Activated CD4-positive, alpha-beta T cell treated with anti-CD3 and anti-CD28 coated beads, Interleukin-2, amount 50 U/mL, for 48 hours (primary cell): ENCODE measurements at places on chromosomes 3 and 15.

GRCh38 chr15:39285071-39285470 is 295.8 kb upstream of the THBS1 start:
- DNase-seq: no peak

DNA sequence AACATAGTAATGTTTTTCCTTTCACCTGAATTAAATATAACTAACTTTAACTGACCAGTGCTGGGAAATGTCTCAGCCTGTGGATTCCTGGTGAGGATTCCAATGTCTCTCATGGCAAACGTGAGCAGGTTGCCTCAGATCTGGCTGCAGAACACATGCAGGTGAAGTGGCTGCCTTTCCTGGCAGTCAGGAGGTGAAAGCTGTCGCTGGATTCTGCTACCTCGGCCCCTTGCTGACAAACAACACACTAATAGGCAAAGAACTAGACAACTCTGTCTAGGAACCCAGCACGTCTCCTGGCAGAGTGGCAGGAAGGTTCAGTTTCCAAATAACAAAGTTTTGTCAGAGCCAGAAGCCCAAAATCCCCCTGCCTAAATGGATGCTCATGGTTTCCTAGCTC is 400.8 kb upstream of the PPP2R3A start:
- DNase-seq: no peak

GRCh38 chr3:105527949-105528348 is 161.2 kb downstream of the ALCAM start:
- peak; percentile 10 for DNase-seq

- DNase-seq: no peak
These were observed 3.4 kb upstream of the LMAN1L start for GRCh38 chr15:74809242-74809641.

- no peak for DNase-seq
These were observed 20.9 kb upstream of the ABHD17C start for GRCh38 chr15:80674245-80674614.

- no peak for DNase-seq
These were observed 672 bp upstream of the KY start for GRCh38 chr3:134651347-134652041.

DNA sequence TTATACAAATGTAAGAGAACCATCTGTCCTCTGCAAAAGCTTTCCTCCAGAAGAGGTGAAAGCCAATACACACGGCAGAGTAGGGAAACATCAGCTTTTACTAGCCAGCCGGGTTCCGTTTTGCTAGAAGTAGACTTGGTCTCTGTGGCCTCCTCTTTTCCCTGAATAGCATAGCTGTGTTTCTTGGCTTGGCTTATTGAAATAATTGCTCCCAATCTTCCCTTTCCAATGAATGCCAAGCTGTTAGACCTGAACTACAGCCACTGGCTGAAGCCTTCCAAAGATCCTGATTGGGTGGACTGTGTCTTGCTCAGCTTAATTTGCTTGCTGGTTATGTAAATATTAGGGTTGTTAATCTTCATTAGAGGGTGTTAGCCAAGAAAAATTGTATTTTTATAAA is 157.8 kb upstream of the ROPN1 start:
- DNase-seq: no peak

- DNase-seq: no peak
These were observed 124.1 kb downstream of the NR2E3 start for GRCh38 chr15:71934446-71934845.

GRCh38 chr3:14549256-14549919 is 9.2 kb upstream of the GRIP2 start:
- no peak for DNase-seq

- no peak for DNase-seq
These were observed 79.8 kb downstream of the CRTC3 start for GRCh38 chr15:90609242-90610180.

DNA sequence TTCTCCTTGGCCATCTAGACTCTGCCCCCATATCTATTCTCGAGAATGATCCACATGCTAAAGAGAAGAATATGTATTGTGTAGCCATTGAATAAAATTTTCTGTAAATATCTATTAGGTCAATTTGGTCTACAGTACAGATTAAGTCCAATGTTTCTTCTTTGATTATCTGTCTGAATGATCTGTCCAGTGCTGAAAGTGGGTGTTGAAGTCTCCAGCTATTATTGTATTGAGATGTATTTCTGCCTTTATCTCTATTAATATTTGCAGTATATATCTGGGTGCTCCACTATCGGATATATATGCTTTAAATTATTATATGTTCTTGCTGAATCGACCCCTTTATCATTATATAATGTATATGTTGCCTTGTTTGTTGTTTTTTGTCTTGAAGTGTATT is 384.9 kb upstream of the ROBO1 start:
- DNase-seq: no peak

GRCh38 chr3:183560607-183561006 is 5.1 kb upstream of the KLHL6 start:
- DNase-seq: no peak

DNA sequence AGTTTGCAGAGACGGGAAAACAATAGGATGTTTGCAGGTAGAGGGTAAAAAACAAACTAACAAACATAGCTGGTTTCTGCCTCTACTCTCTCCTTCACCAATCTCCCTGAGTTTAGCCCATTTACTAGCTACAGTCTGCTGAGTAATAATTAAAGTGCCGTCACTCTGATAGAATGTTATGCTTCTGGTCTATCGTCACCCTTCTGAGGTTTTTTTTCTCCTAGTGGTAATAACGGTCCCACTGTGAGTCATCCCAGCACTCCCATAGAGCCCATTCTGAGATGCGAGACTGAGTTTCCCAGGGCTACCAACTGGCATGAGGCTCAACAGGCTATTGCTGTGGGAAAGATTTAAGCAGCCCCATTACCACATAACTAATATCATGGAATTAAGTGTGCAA is 56.4 kb downstream of the PLAAT1 start:
- no peak for DNase-seq

- no peak for DNase-seq
These were observed 21.4 kb upstream of the PCOLCE2 start for GRCh38 chr3:142910280-142910679.

DNA sequence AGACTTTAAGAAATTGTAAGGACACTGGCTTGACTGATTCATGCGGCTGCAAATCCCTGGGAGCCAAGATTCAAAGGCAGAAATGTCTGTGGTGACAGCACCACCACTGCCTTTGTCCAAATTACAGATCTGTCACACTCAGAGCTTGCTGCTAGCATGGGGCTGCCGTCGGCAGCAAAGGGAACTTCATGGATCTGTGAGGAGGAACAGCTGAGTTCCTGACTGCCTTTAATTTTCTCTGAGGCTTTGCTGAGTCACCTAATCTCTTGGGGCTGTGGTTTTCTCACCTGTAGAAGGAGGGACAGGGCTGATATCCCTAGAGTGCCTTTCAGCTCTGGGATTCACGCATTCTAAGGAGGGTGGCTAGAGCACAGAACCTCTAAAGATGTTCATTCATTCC is 4.1 kb upstream of the PAK6 start:
- no peak for DNase-seq

- no peak for DNase-seq
These were observed 406.1 kb upstream of the ALCAM start for GRCh38 chr3:104960579-104960978.

DNA sequence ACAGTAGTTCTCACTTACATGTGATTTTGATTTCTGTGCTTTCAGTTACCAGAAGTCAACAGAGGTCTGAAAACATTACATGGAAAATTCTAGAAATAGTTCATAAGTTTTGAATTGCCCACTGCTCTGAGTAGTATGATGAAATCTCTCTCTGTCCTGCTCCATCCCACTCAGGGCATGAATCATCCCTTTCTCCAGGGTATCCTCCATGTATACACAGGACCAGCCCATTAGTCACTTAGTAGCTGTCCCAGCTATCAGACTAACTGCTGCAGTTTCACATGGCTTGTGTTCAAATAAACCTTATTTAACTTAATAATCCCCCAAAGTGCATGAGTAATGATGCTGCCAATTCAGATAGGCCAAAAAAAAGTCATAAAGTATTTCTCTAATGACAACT is 38.6 kb downstream of the EPHA3 start:
- no peak for DNase-seq

DNA sequence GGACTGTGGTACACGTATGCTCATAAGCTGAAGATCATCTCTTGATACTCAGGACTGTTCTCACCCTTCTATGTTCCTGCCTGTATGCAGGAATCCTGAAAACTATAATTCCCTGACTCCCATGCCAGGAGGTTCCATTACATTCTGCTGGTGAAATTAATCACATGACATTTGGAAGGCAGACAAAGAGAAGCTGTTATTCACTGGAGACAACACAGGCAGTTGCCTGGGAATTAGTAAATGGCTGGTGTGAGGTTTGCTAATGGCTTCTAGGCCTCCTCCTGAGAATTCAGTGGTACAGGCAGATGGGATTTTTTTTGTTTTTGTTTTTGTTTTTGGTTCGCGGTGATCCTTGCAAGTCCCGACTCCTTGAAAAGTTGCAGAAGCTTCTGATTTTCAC is 91.4 kb downstream of the CTNNB1 start:
- no peak for DNase-seq

- DNase-seq: no peak
These were observed 53.2 kb upstream of the CTSH start for GRCh38 chr15:78997981-78998499.

- DNase-seq: no peak
These were observed 2.8 kb upstream of the XCR1 start for GRCh38 chr3:46029953-46030543.

GRCh38 chr3:126063358-126063965 is 20.5 kb downstream of the SLC41A3 start:
- no peak for DNase-seq

DNA sequence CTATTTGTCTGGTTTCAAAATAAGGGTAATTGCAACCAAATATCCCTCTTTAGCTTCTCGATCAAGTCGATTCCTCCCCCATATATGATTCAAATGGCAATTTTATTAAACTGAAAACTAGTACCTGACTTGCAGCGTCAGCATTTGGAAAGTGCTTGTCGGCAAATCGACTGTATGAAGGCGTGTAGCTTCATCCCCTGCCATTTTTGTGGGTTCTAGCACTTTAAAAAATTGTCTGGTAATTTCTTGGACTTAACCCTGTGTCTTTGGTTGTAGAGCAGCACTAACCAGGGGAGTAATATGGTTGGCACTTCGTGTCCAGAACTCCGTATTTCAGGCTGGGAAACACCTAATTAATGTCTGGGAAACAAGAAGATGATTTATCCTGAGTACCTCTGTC is 573 bp downstream of the MME start:
- DNase-seq: no peak

DNA sequence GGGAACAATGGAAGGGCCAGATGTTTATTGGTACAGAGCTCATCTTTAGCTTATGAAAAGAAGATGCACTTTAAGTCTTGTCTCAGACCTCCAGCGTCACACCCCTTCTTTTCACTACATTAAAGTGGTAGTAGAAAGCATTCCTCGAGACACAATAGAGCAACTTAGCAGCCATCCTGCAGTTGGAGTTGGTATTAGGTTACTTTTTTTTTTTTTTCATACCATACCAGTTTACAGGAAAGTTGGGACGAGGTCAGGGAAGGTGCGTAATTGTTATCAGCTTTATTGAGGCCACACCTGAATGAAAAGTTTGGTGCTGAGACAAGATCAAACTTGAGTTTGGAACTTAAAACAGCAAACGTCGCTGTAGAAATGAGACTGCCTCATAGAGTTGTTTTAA is 203.8 kb downstream of the SOX2 start:
- DNase-seq: no peak

DNA sequence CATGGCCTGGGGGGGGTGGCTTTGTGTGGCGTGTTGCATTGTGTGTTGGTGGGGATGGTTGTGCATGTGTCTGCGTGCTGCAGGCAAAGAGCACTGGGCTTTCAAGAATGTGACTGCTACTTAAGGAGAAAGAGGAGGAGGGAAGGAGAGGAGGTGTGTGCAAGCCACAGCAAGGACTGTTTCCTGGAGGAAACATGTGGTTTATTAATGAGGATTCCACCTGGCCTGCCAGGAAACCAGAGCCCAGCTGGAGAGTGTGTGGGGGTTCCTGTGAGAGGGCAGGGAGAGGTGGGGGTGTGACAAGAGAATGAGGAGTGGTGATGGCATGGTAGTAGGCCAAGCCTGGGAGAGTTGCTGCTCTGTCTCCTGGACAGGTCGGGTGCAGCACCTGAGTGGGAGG is 258.1 kb upstream of the ROPN1 start:
- DNase-seq: no peak

DNA sequence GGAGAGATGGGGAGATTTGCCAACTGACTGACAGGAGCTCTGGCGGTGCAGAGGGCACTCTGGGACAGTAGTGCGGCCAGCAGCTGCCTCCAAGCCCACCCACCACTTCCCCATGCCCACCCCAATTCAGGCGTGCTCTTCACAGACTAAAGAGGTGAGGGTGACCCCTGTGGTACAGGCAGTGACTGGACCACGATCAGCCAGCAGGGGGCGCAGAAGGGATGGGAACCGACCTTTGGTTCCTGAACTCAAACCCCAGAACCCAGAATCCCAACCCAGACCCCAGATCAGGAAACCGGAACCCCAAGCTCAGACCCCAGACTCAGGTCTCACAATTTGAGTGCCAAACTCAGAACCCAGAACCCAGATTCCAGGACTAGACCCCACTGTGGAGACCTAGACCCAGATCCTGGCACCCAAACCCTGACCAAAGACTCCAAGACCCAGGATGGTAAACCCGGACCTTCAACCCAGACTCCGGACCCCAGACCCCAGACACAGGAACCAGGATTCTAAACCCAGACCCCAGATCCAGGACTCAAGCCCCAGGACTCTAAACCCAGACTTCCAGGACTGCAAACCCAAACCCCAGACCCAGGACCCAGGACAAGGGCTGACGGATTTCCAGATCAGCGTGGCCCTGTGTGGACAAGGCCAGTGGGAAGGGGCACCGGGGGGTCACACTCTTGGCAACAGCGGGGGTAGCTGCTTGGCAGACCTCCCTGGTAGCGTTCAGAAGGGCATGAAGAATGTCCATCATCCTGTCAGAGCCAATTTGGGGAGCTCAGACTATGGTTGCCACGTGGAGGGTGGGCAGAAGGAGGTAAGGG is 3.7 kb upstream of the MYL3 start:
- DNase-seq: peak; percentile 89

DNA sequence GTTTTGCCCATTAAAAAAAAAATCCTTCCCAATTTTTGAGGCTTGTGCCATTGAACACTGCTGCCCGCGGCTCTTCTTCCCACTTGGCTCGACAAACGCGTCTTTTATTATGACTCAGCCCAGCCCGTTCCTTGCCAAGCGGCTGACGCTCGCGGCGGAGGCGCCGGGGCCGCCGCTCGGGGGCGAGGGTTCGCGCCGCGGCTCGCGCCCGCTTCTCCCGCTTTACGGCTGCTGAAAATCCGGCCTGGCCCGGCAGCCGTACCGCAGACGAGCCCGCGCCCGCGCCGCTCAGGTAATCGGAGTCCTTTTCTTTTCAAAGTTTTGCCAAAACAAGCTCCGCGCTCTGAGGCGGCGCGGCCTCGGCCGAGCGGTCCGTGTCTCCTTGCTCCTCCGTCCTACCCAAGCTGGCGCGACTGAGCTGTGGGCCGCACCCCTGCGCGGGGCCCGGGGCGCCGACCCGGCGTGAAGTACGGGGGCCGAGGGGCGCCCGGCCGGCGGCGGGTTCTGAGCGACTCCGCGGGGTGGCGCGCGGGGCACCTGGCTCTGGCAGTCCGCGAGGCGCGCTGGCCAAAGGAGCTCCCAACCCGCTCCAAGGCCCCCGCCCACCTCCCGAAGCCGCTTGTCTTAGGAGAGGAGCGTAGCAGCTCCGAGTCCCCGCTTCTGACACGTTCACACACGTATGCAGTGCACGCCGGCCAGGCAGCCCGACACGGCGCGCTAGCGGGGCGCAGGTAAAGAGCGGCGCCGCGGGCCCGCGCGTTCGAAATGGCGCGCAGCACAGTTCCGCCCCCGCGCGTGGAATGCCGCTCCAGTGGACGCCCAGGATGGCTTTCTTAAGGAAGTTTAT is 418.2 kb upstream of the NAALADL2 start:
- DNase-seq: peak; percentile 53

- DNase-seq: no peak
These were observed 3.9 kb upstream of the IREB2 start for GRCh38 chr15:78434134-78434533.
